ENCODE measurements at places on chromosomes 3 and 15.
A peak's percentile ranks its signal among the peaks of the same experiment; 100 is the strongest.

DNA sequence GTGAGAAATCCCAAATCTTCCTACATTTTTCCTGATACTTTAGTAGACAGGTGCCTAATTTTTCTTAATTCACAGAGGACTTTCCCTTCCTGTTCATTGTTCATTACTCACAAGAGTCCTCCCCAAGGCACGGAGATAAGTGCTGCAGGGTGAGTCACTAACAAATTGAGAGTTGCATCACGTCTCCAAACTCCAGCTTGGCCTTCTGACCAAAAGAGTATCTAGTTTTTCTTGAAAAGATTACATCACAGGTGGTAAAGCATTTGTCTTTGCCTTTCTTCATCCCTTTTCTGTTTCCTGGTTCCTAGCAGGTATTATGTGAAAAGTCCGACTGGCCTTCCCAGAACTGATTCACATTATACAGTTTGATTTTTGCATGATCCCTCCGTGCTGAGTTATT lies 24.9 kb upstream of the RASGRP1 start:
- no peak for DNase-seq

DNA sequence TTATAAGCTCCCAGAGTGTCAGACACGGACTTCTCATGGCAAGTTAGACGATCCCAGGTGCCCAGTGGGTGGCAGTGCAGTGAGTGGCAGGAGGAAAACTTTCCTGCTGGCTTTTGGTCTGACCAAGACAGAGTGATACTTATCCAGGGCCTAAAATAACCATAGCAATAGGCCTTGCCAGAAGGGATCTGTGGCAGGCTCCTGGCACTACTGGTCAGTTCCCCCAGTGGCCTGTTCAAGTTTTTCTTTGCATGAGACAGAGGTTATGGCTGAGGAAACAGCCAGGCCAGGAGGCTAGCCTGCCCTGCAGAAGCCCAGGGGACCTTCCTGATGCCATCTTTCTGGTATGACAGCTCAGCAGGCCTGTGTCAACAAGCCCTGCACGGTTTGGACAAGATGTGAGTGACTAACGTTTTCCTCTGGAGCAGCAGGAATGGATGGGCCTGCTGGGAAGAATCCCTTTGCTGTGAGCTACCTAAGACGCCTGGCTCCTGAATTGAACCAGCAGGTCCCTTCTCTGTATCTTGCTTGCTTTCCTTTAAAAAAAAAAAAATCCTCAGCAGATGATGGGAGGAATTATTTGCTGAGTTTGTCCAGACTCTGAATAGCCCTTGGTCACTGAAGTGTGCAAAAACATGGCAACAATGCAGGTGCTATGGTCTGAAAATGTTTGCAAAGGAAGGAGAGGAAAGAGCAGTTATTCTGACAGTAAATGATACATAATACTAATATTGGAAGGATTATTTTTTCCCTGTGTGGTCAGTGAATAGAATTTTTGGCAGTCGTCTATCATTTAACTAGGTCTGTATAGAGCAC lies 18.0 kb downstream of the SCG5 start:
- no peak for DNase-seq

- DNase-seq = no peak
Observed at GRCh38 chr3:9153904-9154619, 95.4 kb downstream of the SRGAP3 start.

DNA sequence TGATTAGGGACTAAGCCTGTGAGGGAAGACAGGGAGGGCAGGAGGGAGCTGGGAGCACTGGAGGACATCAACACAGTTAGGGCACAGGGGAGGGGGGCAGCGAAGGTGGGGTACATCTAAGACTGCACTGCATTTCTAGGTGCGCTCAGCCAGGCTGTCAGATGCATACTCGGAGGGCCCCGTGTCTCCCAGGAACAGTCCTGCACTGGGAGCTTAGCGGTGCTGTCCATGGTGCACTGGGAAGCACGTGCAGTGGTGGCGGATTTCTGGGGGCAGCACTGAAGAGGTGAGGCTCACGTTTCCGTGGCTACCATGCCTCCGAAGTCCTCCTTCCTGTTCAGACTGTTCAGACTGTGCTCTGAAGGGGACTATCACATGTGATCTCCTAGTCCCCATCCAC lies 54.4 kb downstream of the ROPN1B start:
- no peak for DNase-seq

DNA sequence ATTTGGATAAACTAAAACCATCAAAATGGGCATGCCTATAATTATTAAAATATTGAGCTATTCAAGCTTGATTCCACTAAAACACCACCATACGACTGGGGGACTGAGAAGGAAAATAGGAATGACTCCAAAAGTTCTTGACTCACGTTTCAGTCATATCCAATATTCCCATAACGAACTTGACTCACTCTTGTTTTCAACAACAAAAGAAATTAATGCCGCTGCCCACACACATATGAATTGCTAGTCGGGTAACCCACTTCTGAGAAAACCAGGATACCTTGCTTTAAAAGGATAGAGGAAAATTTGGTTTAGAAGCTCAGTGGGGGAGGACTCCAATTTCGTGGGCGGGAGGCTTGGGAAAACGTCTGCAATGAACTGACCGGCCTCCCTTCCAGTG lies 5.2 kb downstream of the HTR3C start:
- DNase-seq = no peak

- DNase-seq = peak; percentile 12
Observed at GRCh38 chr15:67884514-67885174, 44.8 kb upstream of the RNU6-1 start.

DNA sequence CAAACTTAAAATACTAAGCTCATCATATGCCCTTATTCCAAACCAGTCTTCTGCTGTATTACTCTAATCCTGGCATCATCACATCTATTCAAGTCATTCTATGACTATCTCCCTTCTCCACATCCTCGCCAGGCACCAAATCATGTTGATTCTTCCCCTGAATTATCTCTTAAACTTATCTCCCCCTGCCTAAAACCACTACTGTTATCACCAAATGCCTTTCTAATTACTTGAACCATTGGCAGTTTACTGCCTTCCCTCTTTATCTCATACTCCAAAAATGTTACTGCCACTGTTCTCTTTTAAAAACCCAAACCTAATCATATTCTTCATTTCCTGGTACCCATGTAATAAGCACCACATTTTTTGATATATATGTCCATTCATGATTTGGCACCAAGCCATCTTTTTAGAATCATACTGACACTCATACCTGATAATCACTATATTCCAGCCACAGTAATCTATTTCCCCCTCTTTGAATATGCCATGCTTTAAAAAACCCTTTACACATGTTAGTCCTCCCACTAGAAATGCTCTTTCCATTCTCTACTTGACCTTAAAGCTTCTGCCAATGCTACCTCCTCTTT lies 126.8 kb downstream of the PEAK1 start:
- DNase-seq = no peak

DNA sequence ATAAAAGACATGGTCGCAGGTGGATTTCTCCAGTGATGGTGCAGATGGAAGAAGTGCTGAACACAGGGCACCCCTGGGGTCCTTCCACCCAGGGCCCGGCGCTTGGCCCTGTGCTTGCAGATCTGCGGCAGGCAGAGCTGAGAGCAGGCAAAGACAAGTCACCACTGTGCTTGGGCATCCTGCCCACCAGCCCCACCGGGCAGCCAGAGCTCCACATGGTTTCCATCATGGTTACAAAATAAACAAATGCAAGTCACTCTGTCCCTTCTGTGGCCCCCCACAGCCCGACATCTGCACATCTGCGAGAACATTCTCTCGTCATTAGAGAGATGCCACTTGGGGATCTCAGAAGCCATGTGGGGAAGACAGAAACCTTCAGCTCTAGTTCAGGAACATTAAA lies 37.6 kb upstream of the SFMBT1 start:
- DNase-seq = no peak

- no peak for DNase-seq
Observed at GRCh38 chr3:149089395-149089794, 3.1 kb upstream of the HLTF start.

DNA sequence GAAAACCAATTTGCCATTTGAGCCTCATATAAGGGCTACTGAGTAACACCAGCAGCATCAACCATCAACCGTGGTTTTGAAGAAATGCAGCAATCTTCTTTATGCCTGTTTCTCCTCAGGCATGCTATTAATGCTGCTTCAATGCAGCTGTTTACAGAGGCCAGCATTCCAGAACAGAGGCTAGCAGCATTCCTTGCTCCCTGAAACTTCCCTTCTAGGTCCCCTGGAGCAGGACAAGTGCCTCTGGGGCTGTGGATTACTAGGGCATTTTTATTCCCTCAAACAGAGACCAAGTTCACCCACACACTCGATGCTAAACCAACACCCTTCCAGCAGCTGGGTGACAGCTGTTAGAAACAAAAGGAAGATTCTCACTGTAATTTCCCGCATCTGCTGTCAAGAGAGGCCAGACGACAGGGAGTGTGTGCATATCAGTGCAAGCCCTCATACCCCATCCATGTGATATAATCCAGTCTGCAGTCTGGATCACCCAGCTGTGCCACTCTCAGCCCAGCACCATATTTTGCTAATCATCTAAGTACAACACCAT lies 57.5 kb downstream of the HOMER2 start:
- DNase-seq = no peak

DNA sequence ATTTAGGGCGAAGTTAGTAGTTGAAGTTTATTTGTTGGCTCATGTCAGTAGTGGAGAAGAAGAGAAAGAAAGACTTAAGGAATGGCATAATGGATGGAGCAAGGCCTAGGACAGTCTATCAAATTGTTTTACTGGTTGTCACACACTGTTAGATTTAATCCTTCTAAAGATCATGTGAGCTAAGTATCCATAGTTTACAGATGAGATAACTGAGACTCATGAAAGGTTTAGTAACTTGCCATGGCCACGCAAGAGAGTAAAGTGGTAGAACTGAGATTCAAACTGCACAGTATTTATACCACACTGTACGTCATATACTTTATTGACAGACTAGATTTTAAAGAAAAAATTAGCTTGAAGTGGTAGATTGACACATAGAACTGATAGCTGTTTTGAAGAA lies 11.4 kb downstream of the SPRED1 start:
- DNase-seq = no peak

- no peak for DNase-seq
Observed at GRCh38 chr15:76312540-76313174, 1.4 kb upstream of the ETFA start.

- no peak for DNase-seq
Observed at GRCh38 chr3:97613139-97613538, 151.4 kb upstream of the ARL6 start.

DNA sequence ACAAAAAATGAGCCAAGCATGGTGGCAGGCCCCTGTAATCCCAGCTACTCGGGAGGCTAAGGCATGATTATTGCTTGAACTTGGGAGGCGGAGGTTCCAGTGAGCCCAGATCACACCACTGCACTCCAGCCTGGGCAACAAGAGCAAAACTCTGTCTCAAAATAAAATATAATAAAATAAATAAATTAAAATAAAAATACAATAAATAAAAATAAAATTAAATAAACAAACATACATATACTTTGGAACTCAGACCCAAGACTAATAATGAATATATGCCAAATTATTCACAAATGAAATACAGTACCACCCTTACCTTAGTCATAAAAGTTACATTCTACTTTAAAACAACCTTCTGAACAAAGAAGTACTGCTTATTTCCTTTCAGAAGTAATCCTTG lies 81.8 kb downstream of the SCAPER start:
- DNase-seq = no peak
